Stimulated activated CD4-positive, alpha-beta T cell treated with anti-CD3 and anti-CD28 coated beads, TNF-alpha, amount 100 ng/mL, for 1 hour (primary cell): ENCODE measurements at places on chromosomes 3 and 15.

DNA sequence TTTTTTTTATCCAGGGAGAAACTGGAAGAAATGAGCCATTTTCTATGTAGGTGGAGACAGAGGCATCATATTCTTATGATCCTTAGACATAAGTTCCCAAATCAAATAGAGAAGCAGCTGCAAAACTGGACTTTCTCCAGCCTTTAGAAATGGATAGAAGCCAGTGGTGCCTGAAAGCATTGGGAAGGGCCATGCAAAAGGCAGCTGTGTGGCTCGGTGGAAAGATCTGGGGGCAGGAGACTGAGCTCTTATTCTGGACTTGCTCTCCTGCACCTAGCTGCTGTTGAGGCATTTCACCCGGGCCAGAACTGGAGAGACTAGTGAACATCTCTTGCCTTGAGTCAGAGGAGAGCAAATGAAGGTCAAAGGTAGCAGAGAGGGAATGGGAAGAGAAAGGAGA lies 73.1 kb downstream of the TFG start:
- no peak for DNase-seq

DNA sequence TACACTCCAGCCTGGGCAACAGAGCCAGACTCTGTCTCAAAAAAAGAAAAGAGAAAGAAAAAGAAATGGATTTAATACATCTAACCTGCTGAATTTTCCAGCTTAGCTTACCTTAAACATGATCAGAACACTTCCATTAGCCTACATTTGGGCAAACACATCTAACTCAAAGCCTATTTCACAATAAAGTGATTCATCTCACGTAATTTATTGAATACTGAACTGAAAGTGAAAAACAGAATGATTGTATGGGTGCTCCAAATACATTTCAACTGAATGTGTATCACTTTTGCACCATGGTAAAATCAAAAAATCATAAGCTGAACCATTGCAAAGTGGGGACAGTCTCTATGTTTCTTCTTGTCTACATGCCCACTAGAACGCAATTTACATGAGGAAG lies 9.0 kb downstream of the PIK3R4 start:
- DNase-seq: no peak

GRCh38 chr3:64484289-64484992 lies 203.4 kb downstream of the ADAMTS9 start:
- DNase-seq: peak; percentile 8

- no peak for DNase-seq
Measured at GRCh38 chr3:162938083-162938482, 1441.5 kb downstream of the OTOL1 start.

GRCh38 chr15:67992834-67993233 lies 61.3 kb upstream of the PIAS1 start:
- no peak for DNase-seq

GRCh38 chr15:38479266-38479665 lies 25.3 kb downstream of the FAM98B start:
- DNase-seq: no peak

GRCh38 chr3:9064850-9065249 lies 101.6 kb upstream of the RAD18 start:
- DNase-seq: no peak
